ENCODE measurements at places on chromosomes 3 and 15. TPM values are rescaled to one million over a fixed set of nuclear protein-coding genes. Genes with fewer than 3 reads are reported as not detected.

The RASL12 gene
- total RNA-seq: 56.3 TPM

The AMT gene
- total RNA-seq: 8.9 TPM

The DUOXA2 gene
- total RNA-seq: not detected

The IGSF11 gene
- 0.46 TPM for total RNA-seq

The ENTPD3 gene
- total RNA-seq: 2.4 TPM

The MYH15 gene
- total RNA-seq: 0.68 TPM

DNA sequence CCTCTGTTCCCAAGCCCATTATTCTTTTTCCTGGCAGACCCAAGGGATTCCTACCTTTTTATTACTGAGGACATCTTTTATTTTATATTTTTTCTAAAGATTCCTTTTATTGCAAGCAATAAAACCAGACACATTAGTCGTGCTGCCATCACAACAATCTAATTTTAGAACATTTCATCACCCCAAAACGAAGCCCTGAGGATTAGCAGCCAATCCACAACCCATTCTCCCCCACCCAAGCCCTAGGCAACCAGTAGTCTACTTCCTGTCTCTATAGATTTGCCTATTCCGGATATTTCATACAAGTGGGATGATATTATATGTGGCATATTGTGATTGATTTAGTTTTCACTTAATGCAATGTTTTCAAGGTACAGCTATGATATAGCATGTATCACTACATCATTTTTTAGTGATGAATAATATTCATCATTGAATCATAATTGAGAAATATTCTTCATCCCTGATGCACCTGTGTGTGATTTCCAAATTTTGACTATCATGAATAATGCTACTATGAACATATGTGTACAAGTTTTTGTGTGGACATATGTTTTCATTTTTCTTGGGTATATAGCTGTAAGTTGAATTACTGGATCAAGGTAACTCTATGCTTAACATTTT lies 65.7 kb downstream of the IL1RAP start:
- H3K4me3 ChIP-seq: no peak overlapping the region
- H3K27me3 ChIP-seq: no peaks in the 10 kb centered on the region
- H3K36me3 ChIP-seq: no peaks in the 10 kb centered on the region
- H3K4me1 ChIP-seq: no peaks in the 10 kb centered on the region

DNA sequence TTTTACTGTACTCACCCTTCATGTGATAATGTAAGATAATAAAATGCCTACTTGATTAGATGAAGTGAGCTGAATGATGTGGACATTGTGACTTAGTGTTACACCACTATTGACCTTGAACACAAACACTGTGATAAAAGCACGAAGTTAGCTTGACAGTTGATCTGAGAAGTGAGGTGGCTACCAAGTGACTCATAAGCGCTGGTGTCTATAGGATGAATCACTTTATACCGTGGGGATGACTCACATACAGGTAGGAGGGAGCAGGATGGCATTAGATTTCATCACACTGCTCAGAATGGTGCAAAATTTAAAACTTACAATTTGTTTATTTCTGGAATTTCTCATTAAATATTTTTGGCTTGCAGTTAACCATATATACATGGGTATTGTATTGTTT lies 174.7 kb upstream of the CNTN3 start:
- H3K27me3 ChIP-seq: no peaks in the 10 kb centered on the region
- H3K36me3 ChIP-seq: no peaks in the 10 kb centered on the region
- DNase-seq: no peak

DNA sequence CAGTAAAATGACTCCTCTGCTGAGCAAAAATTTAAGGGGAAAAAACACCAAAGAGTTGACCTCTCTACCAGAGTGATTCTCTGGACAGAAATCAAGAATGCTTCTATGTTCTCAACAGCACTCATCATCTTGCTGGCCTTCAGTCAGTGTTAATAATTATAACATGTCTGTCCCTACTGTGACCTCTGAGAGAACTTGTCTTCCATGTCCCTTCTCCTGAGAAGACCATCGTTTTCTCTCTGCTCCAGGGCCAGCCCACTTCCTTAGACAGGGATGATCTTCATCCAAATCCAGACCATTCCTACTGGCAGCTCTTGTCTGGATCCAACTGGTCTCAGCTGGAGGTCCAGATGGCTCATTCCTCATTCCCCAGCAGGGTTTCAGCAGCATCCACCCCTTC lies 139.0 kb upstream of the NECTIN3 start:
- H3K27ac ChIP-seq: no peak overlapping the region
- no peak for DNase-seq
- H3K4me1 ChIP-seq: no peaks in the 10 kb centered on the region
- H3K4me3 ChIP-seq: no peak overlapping the region

GRCh38 chr3:2923390-2923789 lies 186.8 kb downstream of the IL5RA start:
- no peaks in the 10 kb centered on the region for H3K4me1 ChIP-seq
- H3K27ac ChIP-seq: no peak overlapping the region
- H3K27me3 ChIP-seq: no peaks in the 10 kb centered on the region
- H3K4me3 ChIP-seq: no peak overlapping the region
- H3K36me3 ChIP-seq: no peaks in the 10 kb centered on the region

DNA sequence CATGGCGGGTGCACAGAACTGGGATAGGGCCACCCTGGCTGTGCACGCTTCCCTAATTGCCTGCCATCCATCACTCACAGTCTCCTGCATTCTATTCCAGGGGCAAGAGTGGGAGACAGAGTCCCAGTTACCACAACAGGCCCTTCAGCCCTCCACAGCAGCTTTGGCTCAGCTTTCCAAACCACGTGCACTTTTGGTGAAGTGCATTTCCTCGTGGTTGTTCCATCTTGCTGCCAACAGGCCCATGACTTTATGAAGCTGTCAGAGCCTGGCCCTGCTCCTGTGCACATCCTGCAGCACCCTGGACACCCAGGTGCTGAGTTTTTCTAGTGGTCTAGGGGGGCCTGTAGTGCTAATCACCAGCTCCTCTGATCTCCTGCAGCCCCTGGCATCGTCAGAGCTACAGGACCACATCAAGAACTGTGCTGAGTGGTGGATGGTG lies 110.2 kb downstream of the ADCY5 start:
- H3K27ac ChIP-seq: peak overlapping the region; percentile 25
- no peaks in the 10 kb centered on the region for H3K27me3 ChIP-seq
- no peaks in the 10 kb centered on the region for H3K4me1 ChIP-seq
- no peak overlapping the region for H3K4me3 ChIP-seq
- no peak for DNase-seq

DNA sequence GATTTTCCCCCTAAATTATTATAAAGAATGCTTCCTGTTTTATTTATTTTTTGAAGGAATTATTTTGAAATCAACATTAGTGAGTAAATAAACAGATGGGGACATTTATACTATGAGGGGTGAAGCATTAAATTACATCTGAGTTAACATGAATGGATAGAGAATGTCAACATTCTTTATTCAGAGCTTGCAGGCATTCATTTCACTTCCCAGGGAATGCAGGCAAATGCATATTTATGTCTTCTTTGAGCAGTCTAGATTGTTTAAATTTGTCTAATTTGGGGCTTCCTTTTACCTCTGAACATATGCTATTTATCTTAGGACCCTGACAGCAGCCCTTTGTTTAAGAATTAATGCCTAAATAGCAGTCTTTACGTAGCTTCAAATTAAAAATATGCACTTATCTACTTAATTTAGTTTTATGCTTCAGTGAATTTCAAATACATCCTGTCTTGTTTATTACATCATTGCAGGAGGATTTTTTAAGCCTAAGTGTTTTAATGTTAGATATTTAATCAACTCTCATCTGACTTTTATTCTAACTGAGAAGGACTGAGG lies 630.5 kb upstream of the LMCD1 start:
- H3K36me3 ChIP-seq: no peaks in the 10 kb centered on the region
- no peak overlapping the region for H3K27ac ChIP-seq
- no peaks in the 10 kb centered on the region for H3K4me1 ChIP-seq
- DNase-seq: no peak
- no peaks in the 10 kb centered on the region for H3K27me3 ChIP-seq

GRCh38 chr15:47708161-47708980 lies 8.9 kb upstream of the SEMA6D start:
- H3K27me3 ChIP-seq: no peaks in the 10 kb centered on the region
- no peak overlapping the region for H3K27ac ChIP-seq
- no peak overlapping the region for H3K4me3 ChIP-seq
- no peaks in the 10 kb centered on the region for H3K4me1 ChIP-seq
- H3K36me3 ChIP-seq: no peaks in the 10 kb centered on the region
- no peak for DNase-seq

DNA sequence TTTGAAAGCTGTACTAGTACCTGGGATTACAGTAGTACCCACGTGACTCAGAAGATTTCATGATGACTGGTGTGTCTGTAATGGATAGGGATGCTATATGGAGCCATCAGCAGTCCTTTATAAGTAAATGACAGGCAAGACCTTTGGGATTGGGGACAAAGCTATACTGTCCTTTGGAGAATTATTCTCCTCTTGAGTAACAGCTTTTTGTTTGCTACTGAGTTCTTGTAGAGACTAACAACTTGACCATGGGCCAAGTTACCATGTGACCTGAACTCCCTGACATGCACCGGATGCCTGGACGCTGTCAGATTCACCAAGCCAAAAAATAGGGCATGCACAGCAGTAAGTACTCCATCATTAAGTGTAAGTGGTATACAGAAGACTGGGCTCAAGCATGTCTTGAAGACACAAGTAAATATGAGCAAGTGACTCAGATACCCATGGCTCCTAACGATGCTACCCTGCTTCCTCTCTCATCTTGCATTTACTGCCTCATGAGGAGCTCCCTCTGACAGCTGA lies 12.9 kb downstream of the SEC11A start:
- H3K36me3 ChIP-seq: no peaks in the 10 kb centered on the region
- no peak for DNase-seq
- no peaks in the 10 kb centered on the region for H3K27me3 ChIP-seq
- H3K4me3 ChIP-seq: no peak overlapping the region
- H3K4me1 ChIP-seq: no peaks in the 10 kb centered on the region

- DNase-seq: no peak
- H3K27ac ChIP-seq: no peak overlapping the region
- H3K4me1 ChIP-seq: no peaks in the 10 kb centered on the region
- H3K4me3 ChIP-seq: no peak overlapping the region
These were observed 108.5 kb upstream of the EPHA6 start for GRCh38 chr3:96705895-96706294.

DNA sequence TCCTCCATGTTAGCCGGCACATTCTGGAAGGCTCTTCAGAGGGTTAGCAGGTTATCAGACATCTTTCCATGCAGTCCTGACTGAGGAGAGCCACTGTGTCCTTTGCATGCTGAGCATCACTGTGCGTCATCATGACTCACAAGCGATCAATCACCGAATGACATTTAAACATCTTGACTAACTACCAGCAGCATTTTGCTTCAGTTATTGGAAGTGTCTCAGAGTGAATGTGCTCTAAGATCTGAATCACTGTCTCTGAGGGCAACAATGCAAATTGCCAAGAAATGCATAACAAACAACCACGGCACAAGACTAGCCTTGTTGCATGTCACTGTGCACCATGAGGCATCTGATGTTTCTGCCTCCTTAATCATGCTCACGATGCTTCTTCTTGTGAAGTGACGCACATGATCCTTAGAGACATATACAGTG lies 18.3 kb upstream of the ATP8B4 start:
- H3K4me1 ChIP-seq: no peaks in the 10 kb centered on the region
- no peak for DNase-seq
- no peaks in the 10 kb centered on the region for H3K36me3 ChIP-seq
- no peak overlapping the region for H3K27ac ChIP-seq

DNA sequence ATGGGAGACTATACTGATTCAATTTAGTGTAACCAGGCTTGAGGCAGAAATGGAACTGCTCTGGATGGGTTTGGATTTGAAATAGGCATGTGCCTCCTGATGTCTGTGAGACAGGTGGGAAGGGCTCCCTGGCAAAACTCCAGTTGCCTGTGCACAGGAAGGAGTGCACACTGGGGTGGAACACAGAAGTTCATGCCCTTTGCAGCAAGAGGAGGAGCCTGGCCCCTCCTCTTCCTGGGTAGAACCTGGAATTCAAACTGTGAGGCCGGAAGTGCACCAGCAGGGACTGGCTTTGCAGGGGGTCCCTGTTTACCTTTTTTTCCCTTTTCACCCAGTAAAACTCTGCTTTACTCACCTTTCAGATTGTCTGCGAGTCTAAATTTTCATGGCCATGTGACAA lies 99.9 kb downstream of the GMPS start:
- H3K4me1 ChIP-seq: no peaks in the 10 kb centered on the region
- H3K27ac ChIP-seq: no peak overlapping the region
- no peak for DNase-seq
- no peaks in the 10 kb centered on the region for H3K36me3 ChIP-seq

All from prostate gland (tissue), 2 donors.